ENCODE measurements at places on chromosomes 6 and 20.

DNA sequence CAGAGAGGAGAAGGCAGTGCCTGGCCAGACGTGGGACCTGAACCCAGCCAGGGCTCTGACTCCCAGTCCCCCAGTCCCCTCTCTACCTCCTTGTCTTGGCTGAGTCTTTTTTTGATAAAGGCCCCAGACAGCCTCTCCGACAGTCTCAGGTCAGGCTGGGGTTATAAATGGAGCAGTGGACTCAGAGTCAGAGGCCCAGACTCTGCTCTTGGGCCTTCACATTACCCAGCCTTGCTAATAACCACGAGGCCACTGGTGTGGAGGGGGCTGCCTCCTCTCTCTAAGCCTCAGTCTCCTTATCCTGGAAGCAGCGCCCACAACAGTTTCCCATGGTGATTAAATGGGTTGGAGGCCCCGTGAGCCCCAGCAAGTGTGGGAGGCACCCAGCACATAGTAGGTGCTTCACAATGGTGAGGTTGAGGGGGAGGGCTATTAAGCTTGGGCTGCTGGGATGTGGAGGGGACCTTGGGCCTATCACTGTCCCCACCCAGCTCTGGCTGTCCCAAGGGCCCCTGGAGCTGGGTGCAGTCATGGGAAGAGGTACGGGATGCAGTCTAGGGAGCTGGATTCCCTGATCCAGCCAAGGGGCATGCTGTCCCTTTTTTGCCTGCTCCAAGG is 35.7 kb downstream of the TGM2 start:
- DNase-seq: no peak

GRCh38 chr20:3134151-3134550 is 25.5 kb downstream of the FASTKD5 start:
- no peak for DNase-seq

DNA sequence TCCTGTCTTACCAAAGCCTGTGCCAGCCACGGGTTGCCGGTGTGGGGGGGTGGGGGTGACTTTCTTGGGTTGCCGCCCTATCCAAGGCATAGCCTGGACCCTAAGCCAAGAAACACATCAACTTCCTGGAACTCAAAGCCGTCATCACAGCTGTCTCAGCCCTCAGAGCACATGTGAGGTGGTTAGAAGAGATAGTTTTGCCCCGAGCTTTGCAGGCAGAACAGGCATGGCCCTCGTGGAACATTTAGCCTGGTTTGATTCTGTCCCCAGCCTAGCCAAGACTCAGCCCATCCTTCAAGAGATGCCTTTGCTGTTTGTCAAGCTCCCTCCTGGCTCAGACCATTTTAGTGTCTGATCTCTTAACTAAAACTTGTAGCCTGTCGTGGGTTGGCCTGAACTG is 64.9 kb downstream of the RREB1 start:
- no peak for DNase-seq

DNA sequence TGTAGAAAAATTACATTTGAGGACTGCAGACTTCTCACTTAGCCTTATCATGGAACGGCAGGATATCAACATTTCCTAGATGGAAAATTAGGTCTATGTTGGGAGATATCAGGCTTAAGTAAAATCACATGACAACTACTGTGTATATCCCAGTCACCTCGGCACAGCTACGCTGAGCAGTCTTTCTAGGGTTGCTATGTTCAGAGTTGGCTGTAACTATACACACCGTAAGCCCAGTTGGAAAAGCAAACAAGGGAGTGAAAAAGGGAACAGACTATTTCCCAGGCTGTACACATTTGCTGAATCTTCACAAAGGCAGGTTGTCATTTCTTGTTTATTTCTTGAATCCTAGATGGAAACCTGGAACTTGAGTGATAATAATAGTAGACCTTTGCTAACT is 80.7 kb upstream of the PTPRK start:
- DNase-seq: no peak

- DNase-seq: no peak
These were observed 19.7 kb upstream of the MTCL3 start for GRCh38 chr6:127538750-127539264.

- DNase-seq: no peak
These were observed 735.0 kb downstream of the EPHA7 start for GRCh38 chr6:92684386-92684785.

DNA sequence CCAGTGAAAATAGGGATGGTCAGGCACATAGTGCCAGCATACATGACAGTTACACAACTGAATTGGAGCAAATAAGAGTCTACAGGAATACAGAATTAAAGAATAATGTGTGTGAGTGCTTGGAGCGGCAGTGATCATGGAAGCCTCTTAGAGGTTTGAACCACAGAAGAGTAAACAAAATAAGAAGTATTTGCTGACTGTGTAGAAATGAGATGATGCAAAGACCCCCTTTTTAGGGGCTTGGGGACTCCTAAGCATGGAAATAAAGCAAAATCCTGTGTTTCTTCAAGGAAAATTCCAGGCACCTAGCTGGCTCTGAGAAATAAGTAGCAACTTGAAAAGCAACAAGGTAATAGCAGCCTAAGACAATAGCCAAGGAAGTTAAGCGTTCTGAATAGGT is 6.8 kb downstream of the OR2H2 start:
- DNase-seq: no peak

GRCh38 chr20:11451793-11452291 is 465.9 kb upstream of the BTBD3 start:
- DNase-seq: peak; percentile 41

DNA sequence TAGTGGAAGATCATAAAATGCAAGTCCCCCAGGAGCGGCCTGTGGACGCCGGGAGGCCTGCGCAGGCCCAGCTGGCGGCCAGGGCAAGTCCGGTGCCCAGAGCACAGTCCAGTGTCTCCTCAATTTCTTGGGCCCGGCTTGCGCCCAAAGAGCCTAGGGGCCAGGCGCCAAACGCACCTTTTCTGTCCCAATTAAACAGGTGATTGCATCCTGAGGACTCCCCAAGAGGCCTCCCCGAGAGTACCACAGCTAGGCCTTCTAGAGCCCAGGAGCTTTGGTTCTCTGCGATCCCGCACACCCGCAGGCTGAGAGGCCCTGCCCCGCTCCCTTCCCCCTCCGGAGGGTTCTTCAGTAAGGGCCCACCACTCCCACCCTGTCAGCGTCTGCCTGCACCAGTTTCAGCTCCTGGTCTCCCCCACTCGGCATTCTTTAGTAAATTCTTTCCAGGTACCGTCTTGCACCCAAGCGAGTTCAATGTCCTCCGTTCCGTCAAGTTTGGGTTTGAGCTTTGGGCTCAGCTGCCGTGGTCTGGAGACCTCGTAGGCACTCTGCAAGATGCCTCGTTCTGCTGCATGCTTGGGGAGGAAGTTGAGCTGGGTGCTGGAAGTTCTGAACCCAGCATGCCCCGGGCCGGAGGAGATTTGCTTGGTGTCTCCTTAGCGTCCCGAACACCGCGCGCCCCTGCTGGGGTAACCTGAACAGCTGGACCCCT is 3.9 kb upstream of the NKX2-2 start:
- peak; percentile 60 for DNase-seq

DNA sequence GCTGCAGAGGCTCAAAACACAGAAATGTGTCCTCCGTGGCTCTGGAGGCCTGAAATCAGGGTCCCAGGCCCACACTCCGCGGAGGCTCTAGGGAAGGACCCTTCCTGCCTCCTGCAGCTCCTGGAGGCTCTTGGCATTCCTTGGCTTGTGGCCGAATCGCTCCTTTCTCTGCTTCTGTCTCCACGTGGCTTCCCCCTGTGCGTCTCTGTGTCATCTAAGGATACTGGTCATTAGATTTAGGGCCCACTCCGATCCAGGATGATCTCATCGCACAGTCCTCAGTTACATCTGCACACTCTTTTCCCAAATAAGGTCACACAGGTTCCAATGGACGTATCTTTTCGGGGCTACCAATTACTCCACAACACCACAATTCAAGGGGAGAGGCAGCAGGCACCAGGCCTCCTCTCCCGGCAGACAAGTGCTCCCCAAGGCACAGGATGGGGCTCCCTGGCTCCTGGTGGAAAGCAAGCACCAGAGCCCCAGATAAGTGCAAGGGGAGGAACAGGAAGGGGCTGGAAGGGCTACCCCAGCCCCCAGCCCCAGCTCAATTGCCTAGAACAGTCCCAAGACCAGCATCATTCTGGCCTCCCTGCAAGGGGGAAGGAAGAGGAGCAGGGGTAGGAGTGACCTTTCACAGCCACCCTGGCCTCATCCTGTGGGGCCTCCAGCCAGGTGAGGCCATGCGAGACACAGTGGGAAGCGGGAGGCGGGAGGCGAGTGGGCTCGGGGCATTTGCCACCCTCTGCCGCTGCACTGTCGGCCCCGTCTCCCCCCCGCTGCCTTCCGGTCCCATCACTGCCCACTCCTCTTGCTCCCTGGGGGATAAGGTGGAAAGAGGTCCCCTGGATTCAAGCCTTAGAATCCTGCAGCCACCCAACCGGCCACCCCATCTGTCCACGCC is 16.3 kb downstream of the NTSR1 start:
- DNase-seq: no peak

DNA sequence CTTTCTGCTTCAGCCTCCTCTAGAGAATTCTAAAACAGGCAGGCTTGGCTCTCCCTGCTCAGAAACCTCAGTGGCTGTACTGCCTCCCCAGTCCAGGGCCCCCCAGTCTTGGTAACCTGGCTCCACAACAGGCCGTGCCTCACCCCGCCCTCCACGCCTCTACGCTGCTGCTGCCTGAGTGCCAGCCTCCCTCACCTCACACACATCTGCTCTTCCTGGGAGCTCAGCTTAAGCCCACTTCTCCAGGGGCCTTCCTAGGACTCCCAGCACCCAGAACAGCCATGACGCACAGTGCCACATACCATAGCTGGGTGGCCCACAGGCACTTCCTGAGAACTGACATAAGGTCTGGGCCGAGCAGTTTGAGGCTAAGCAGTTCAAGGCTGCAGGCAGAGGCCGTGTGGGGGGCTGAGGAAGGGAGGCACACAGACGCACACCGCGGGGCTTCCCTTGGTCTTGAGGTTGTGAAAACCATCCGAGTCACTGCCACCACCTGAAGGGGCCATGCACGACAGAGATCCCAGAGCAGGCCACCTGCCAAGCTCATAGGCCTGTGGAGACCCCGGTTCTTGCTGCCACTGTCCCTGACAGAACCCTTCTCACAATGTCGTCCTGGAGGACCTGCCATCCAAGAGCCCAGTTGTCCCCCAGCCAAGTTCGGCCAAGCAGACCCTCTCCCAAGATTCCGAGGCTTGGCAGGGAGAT is 42.6 kb downstream of the DSTN start:
- DNase-seq: peak; percentile 21

- DNase-seq: no peak
These were observed 119.6 kb downstream of the PXDC1 start for GRCh38 chr6:3631877-3632276.

DNA sequence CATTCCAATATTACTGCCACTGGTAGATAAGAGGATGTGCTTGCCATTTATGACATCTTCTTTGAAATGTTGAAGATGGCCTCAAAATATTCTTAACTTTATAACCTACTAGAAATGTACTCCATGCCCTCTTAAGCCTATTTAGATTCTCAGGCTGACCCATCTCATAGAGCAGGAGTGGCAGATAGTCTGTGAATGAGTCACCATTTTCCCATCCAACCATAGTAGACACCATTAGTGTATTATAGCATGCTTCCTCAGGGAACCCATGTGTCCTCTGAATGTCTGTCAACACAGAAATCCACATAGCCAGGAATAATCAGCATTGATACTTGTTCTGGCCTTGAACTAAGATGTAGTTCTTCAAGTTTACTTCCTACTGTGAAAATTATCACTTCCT is 150.2 kb downstream of the IMPG1 start:
- no peak for DNase-seq

DNA sequence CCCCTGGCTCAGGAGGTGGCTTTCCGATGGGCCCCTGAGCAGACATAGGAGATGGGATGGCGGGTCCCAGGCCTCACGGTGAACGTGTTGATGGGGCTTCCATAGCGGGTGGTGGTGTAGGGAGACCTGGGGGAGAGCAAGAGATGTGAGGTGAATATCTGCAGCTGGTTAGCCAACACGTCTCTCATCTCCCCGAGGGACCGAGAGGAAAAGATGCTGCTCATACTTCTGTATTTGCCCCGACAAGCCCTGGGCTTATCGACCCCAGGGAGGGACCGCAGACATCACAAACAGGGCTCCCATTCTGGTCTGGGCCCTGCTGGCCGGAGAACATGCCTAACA is 38.7 kb downstream of the C6orf132 start:
- no peak for DNase-seq

DNA sequence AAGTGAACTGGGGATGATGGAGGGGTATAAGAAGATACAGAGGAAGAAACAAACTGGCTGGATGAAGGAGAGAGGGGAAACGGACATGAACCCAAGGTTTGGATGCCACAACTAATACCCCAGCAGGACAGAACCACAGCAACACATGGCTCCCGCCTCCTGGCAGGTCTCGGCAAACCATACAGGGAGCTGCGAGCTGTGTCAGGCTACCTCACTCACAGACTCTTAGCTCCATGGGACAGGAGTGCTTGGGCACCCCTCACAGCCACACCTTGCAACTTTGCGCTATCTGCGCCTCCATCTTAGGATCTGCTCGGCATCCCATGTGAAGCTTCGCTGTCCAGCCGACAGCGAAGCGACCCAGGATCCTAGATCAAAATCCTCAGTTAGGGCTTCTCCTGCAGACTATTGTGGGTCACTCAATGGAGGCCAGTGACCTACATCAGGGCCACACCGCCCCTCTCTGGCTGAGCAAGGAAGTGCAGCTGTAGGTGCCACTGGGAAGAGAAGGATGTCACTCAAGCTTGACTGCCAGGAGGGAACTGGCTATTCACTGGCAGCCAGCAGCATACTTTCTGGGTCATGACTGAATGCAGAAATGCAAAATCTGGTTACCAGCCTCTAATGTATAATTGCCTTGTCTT is 174.4 kb upstream of the RIN2 start:
- DNase-seq: peak; percentile 91

DNA sequence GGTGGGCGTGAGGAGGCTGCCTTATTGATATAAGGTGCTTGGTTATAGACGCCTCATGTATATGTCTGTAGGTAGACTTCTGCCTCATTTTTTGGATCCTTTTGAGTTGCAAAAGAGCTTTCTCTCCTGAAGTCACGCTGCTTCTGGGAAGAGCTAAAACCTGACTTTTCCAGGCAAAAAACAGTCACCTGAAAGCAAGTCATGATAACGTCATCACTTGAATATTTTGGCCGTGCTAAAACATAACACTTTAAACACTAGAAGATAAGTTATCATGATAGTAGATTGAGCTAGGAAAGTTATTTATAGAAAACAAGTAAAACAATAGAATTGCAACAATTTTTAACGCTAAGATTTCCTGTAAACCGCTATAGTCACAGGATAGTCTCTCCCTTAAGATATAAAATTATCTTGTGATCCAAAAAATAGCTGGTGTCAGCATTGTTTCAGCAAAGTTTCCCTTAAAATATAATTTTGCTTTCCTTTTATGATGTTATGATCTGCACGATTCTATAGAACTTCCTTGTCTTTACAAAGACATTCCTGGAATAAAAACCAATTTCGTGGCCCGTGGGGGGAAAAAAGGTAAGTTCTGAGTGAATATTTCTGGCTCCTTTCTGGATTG is 69.0 kb upstream of the AKAP12 start:
- DNase-seq: no peak
